ENCODE measurements at places on chromosomes 2 and 18.

- no peak for DNase-seq
Observed at GRCh38 chr2:674321-674985, 2.8 kb downstream of the TMEM18 start.

DNA sequence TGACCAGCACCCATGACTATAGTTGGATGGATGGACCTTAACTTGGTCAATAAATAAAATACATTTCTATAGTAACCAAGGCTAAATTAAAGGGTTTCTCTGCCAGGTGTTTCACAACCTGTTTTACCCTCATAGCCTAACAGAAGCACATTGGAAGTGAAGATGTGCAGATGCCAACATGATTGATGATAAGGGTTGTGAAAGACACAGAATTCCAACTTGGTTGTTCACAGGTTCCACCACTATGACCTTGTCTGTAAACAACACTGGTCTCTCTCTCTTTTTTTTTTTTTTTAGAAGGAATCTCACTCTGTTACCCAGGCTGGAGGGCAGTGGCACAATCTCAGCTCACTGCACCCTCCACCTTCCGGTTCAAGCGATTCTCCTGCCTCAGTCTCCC is 37.5 kb upstream of the PTH2R start:
- no peak for DNase-seq

GRCh38 chr2:53422979-53423378 is 344.6 kb upstream of the CHAC2 start:
- DNase-seq, result no peak

- no peak for DNase-seq
Observed at GRCh38 chr2:130728549-130729316, at the start of gene GPR148. Gene GPR148, plus strand, starts transcription at chr2:130729070. Its CDS starts 82 bp downstream, at chr2:130729152.

GRCh38 chr2:98293931-98294687 is 52.1 kb upstream of the CNGA3 start:
- DNase-seq, result no peak

- no peak for DNase-seq
Observed at GRCh38 chr2:172861098-172861497, 125.5 kb downstream of the RAPGEF4 start.

DNA sequence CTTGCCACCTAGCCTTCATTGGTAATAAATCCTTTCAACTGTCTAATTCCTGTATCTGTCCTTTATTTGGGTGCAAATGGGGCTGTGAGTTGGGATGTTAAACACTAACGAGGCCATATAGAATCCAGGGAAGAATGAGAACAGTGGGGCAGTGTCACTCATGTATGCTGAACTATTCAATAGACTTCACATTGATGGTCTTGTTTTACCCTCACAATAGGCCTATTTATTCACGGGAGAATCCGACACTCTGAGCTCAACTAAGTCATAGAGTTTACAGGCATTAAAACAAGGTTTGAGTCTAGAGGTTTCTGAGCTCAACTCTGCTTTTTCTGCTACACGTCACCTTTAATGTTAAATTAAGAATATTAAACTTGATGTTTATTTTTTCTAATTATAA is 421.6 kb downstream of the SOX11 start:
- DNase-seq, result no peak

DNA sequence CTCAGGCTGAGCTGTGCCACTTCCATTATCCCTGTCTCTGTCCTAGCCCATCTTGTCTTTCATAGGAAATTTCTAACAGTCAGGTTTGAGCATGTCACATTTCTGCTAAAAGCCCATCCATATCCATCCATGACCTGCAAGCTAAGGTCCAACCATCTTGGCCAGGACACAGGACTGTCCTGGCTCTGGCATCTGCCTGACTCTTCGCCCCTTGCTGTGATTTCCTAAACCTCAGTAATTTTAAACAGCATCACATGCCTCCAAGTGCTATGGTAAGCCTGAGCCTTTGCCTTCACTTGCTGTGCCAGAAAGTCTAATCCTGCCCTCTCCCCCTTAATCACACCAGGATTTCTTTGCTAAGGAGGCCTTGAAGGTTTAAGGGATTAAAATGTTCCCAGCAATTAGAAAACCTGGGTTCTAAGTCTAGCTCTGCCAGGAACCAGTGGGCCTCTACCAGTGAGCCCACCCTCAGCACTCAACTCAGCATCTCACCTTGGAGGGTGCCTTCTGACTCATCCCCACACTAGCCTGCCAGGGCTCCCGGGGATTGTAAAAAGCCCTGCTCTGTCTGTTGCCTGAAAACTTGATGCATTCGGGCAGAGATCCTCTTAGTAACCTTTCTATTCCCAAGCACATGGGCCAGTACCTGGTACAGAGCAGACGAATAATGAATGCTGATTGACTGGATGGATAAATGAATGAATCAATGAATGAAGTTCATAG is 411.0 kb downstream of the LRATD1 start:
- no peak for DNase-seq

DNA sequence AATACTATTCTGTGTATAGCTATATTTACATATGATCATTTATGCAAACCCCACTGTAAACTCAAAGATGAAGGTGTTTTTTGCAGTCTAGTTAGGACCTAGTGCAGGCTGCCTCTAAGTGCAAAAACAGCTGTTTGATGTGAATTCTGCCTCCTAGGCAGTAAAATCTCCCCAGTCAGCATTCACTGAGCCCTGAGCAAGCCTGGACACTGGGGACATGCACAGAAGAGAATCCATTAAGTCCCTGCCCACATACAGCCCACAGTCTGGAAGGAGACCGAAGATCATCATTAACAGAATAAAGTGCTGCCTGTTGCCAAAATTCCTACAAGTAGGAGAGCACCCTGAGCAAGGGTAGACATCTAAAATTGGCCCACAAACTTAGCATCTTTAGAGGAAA is 14.4 kb upstream of the BIN1 start:
- DNase-seq, result no peak
